ENCODE measurements at places on chromosomes 11 and 22.

DNA sequence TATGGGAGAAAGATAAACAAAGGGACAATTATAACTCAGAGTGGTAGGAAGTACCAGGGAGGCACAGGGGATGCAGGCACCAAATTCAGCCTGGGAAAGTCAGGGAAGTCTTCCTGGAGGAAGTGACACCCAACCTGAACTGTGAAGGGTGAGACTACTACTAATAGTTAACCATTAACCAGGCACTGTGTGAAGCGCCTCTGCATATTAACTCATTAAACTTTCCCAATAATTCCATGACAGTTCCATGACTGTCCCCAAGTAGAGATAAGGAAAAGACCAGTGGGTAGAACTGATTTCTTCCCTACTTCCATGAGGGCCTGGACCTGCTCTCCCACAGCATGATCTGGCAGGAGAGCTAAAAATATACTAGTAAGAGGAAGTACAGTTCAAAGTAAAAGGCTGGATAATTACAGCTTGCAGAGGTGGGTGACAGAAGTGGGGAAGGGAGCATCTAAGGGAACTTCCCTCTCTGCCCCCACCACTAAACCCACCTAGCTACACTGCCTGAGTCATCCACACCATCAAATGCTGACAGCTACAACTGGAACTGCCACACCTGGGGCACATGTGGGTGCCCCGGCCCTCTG lies 4.7 kb upstream of the AP1B1 start:
- DNase-seq = peak; percentile 50

DNA sequence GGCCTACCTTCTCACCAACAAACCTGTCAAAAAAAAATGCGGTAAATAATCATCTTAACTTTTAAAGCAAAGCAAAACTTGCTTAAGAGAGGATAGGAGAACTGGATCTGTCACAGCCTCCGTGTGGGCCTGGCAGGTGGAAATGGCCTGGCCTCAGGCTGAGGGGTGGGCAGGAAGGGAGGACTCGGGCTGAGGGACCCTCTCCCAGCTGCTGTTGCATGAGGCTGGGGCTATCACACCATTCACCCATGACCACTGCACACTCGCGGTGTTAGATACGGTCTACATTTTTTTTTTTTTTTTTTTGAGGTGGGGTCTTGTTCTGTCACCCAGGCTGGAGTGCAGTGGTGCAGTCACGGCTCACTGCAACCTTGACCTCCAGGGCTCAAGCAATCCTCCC lies 24.5 kb downstream of the ARHGAP1 start:
- DNase-seq = no peak

- no peak for DNase-seq
Measured at GRCh38 chr11:131601586-131601985, 231.2 kb downstream of the NTM start.

DNA sequence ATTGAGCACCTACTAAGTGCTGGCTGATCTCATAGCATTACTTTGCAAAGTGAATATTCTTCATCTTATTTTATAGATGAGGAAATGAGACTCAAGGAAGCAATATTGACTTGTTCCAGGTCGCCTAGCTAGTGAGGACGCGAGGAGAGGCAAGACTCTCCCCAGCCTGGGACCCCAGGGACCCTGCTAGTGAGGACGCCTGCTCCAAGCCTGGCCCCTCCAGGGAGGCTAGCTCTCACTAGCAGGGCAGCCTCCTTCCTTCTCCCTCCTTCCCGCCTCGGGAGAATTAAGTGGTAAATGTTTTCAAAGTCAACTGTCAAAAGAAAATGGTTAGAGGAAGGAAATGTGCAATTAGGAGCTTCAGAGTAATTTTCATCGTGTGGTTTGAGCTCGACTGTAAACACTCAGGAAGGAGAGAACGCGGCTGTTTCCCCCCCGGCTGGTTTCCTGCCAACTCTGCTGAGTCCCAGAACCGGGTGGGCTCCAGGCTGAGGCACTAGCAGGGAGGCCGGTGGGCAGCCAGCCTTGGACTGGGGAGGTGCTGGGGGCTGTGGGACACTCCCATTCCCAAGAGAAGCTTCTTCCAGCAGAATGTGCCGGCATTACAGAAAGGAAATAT lies 17.9 kb downstream of the MYEOV start:
- DNase-seq = no peak

- no peak for DNase-seq
Measured at GRCh38 chr11:120746836-120747609, 235.5 kb downstream of the GRIK4 start.

DNA sequence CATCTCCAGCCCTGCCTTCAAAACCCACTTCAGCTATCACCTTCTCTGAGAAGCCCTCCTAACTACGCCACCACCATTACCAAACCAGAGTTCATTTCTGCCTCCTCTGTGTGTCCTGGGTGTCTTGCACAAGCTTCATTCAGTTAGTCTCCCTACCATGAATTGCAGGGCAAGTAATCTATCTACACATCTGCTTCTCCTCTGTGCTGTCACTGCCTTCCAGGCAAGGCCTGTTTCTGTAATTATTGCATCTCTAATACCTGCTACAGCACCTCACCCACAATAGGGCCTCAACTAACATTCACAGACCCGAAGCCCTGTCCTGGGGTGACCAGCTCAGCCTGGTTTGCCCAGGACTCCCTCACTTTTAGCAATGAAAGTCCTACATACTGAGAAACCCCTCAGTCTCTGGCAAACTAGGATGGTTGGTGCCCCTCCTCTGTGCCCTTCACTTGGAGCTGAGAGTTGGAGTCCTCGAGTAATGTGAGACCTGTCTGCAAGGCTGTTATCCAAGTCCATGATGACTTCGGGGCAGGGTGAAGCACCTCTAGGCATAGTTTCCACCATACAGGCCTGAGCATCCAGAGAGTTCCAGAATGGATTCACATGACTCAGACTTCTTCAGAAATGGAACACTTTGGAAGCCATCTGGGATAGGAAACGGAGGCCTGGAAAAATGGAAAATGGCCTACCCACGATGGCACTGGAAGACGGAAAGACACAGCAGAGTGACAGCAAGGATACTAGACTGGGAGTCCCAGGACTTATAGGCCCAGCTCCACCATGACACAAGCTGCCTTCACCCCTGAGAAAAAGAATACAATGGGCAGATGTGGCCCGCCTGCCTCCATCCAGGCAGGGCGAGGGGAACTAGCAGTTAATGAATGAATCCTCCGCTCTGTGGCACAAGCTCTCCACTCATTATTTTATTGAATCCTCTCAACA lies 269.3 kb downstream of the BUD13 start:
- no peak for DNase-seq

DNA sequence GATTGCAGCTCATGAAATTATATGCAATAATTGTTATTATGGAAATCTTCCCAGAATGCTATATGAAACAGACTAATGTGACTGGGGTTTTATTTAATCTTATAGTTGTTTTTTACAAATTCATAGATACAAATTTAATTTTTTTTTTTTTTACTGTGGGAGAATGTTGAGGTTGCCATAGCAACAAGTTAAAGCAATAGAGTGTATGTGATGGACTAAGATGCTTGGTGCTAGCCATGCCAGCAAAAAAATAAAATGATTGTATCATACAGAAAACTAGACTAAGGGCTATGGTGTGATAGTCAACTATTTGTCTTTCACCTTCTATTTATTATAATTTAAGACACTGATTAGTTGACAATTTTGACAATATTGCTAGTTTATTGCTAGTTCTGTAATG lies 163.2 kb upstream of the BLID start:
- DNase-seq = no peak

- no peak for DNase-seq
Measured at GRCh38 chr11:34235189-34235588, 122.6 kb downstream of the ABTB2 start.

- no peak for DNase-seq
Measured at GRCh38 chr22:34950489-34950888, 115.5 kb upstream of the ISX start.

DNA sequence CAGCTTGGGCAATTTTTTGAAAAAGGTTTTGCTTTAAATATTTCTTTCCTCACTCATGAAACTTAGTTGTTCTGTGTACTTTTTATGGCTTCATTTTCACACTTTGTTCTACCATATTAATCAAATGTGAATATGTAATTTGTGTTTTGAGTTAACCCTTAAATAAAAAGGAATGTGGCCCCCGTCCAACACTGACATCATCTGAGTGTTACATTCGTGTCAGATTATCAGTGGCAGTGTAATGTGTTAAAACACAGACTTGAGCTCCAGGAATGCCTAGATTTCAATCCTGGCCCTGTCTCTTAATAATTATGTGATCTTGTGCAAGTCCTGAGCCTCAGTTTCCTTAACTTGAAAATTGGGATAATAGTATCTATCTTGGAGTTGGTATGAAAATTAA lies 5.6 kb downstream of the RTN3 start:
- no peak for DNase-seq

DNA sequence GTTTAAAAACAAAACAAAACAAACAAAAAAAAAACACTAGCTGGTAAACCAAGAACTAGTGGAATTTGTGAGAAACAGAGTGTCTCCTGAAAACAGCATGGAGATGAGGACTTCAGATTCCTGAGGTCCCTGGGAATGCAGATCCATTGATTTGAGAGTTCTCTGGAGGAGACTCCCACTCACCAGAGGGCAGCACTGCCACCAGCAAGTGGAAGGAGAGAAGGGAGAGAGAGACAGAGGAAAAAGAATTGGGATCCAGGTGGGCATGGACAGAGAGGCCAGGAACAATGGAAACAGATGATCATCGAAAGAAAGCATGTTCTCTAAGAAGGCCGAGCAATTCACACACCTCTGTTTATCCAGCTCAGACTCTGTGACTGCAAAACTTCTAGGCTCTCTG lies 31.8 kb downstream of the ETS1 start:
- no peak for DNase-seq

- DNase-seq = no peak
Measured at GRCh38 chr11:2997406-2997805, 5.3 kb upstream of the NAP1L4 start.

DNA sequence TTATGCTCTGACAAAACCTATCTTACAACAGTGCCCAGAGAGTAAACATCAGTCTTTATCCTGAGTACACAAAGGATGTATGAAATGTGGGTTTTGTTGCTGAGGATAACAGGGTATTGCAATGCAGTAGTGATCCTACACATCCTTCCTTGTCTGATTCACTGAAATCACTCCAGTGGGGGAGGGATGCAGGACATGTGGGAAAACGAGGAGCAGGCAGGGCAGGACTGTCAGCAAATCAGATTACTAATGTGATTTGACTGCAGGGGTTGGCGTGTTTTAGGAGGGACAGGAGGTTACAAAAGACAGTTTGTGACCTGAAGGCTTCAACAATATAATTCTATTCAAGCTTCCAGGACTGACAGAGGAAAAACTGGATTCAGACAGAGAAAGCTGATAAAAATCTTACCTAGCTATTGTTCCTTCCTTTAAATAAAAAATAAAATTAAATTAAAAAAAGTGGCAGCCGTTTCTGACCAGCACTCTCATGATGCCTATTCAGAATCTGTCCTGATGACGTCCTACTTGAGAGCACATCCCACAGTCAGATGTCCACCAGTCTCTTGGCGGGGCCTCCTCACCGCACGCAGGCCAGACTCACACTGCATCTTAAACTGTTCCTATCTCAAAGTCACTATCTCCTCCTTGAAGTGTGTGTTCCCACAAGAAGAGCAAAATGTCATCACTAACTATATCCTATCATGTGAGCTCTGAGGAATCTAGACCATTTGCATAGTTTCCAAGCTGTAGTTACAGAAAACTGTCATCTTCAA lies 50.6 kb upstream of the MN1 start:
- no peak for DNase-seq
